ENCODE measurements at places on chromosomes 16 and 17.

- DNase-seq: no peak
Observed at GRCh38 chr17:11031787-11032186, 193.9 kb upstream of the PIRT start.

DNA sequence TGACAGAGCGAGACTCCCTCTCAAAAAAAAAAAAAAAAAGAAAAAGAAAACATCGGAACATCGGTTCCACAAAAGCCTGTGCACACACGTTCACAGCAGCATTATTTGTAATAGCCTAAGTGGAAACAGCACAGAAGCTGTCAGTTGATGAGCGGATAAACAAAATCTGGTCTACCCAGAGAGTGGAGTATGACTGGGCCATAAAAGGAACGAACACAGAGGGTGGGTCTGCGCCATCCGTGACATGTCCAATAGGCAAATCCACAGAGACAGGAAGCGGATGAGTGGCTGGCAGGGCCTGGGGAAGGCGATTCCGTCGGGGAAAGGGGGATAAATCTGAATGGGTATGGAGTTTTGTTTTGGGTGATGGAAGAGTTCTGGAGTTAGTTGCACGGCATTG lies 212.2 kb upstream of the CIBAR2 start:
- DNase-seq: no peak

DNA sequence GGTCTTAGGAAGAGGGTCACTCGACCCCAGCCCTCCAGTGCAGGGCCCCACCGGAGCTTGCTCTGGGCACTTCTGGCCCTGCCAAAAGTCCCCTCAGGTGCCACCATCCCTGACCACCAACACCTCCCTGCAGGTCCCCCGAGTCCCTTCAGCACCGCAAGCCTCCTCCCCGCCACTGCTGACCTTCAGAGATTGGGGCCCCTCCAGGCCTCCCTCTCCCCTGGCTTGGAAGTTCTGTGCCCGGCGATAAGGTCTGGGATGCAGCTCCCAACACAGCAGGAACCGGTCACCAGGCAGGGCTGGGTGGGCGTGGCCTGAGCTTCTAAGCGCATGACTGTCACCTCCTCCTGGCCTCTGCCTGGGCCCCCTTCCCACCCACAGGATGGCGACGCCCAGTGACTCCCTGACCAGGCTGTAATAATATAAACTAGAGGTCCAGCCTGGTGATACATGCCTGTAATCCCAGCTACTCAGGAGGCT lies 11.2 kb downstream of the PIEZO1 start:
- no peak for DNase-seq

DNA sequence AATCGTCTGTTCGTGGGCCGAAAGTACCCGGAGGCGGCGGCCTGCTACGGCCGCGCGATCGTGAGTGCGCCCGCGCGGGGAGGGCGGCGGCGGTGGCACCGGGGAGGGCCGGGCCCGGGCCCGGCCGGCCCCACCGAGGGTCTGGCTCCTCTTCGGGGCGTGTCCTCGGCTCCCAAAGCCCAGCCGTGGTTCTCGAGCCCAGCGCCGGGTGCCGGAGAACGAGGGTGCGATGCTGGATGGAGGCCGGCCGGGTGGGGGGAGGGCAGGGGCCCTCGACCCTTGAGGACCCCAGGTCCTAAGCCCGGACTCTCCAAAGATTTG lies 375 bp downstream of the STUB1 start:
- no peak for DNase-seq

DNA sequence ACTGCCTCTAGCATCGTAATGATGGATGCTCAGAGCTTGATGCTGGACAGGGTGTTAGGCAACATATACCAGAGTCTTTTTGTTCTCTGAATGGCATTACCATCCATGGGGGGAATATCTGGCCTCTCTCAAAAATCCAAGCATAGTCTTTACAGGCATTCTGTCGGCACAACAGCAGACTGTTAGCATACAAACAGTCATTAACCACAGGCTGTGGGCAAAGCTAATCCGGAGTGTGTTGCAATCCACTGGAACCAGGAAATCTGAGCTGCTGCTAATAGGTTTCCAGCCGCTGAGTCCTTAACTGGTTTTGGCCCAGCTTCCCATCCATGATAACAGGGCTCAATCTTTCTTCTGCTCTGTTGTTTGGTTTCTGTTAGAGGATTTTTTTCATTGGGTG lies 371.9 kb downstream of the HS3ST3B1 start:
- DNase-seq: peak; percentile 19

GRCh38 chr17:63430223-63430622 lies 15.9 kb downstream of the CYB561 start:
- no peak for DNase-seq

- peak; percentile 67 for DNase-seq
Observed at GRCh38 chr16:4176906-4177417, 60.7 kb upstream of the ADCY9 start.

GRCh38 chr16:15949210-15950160 lies at the start of gene ABCC1:
Gene ABCC1, plus strand, starts transcription at chr16:15949616. Its CDS starts 136 bp downstream, at chr16:15949752.
- DNase-seq: peak; percentile 58

DNA sequence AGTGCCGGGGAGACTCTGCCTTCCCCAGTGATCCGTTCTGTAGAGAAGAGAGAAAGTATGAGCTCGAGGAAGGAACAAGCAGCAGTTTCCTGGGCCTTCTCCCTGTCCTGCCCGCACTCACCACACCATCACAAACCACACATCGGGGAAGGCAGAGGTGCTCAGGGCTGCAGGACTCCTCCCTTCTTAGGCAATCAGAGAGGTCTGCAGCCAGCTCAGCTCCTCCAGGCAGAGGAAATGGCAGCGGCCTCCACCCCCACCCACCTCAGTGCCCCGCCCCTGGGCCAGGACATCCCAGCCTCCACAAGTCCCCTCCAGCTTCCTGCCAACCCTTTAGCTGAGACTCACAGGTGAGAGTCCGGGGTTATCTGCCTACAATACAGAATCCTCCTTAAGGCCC lies 2.0 kb downstream of the ZNF319 start:
- DNase-seq: peak; percentile 53

GRCh38 chr16:4314532-4315185 lies 1.2 kb upstream of the GLIS2 start:
- DNase-seq: no peak

DNA sequence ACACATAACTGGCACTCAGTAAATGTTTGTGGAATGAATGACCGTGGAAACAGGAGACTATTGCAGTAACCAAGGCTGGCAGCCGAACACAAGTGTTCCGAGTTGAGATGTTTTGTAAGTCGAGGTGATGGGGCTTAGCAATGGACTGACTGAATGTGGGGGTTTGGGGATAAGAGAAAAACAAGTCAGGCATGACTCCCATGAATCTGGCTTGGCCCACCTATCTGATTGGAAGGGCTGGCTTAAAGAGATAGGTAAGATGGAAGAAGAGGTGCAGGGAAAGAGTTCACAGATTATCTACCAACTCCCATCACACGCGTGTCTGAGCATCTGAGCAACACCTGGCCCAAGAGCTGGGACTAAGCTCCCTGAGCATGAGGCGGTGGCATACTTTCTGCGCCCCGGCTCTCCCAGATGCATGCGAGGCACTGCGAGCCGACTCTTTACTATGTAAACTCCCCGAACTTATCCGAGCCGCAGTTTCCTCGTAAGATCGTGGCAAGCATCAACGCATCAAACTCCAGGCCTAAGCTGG lies 539 bp downstream of the IFT20 start:
- no peak for DNase-seq

DNA sequence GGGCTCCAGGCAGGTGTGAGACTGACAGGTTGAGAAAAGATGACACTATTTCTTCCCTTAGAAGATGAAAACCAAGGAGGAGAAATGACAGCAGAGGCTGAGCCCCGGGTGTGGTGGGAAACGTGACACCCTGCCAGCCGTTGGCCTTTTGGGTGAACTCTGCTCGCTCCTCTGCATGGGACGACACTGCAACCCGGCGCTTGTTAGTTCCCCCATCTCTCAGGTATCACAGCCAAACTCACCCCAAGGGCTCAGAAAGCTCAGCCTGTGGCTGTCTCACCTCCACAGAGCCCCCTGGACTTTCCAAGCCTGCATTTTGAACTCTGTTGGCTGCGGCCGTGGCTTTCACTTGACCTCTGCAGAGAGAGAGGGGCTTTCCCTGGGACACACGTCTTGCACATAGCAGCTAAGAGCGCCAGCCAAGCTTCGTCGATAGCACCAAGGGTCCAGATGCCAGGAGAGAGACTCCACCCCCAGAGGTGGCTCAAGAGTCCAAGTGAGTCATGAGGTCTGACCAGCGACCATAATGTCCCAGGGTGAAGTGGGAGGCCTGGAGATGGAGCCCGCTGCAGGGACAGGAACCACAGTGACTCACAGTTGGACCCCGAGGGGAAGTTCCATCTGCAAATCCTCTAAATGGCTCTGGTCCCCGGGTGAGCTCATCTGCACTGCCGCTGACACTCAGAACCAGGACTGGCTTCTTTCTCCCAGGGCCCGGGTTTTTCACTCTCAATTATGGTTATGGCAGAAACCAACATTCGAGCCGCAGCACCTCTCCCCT lies 301.9 kb downstream of the SOX9 start:
- DNase-seq: peak; percentile 42

DNA sequence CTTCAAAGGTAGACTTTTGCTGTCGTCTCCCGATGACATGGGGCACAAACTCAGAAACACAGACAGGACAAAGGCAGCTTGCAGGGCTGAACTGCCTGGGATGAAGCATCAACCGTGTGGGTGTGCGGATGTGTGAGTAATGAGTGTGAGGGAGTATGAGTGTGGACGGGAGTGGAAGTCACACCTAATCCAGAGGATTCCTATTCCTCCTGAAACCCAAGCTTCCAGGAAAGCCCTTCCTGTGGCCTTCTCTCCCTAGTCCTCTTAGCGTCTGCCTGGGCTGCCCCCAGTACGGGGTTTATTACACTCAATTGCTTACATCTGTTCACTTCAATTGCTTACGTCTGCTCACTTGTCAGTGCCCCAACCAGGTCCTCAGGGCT lies 2.3 kb upstream of the IL4R start:
- DNase-seq: no peak

GRCh38 chr17:50095626-50096037 lies 481 bp downstream of the PDK2 start:
- peak; percentile 34 for DNase-seq

- no peak for DNase-seq
Observed at GRCh38 chr16:28292731-28293600, 641 bp downstream of the SBK1 start.

DNA sequence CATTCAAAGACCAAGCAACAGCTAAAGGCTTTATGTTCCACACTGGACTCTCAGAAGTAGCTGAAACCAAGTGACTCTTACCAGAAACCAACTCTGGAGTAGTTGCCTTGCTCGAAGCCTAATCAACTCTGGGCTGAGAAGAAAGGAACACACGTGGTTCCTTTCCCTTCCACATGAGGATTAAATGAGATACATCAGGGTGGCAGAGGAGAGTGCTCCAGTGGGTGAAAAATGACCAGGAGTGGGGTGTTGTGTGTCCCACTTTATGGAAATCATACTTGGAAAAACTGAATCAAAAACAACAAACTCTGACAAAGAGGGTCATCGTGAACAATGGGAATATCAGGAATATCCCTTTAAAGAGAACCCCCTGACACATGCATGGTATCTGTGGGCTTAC lies 234.2 kb upstream of the ASIC2 start:
- no peak for DNase-seq

DNA sequence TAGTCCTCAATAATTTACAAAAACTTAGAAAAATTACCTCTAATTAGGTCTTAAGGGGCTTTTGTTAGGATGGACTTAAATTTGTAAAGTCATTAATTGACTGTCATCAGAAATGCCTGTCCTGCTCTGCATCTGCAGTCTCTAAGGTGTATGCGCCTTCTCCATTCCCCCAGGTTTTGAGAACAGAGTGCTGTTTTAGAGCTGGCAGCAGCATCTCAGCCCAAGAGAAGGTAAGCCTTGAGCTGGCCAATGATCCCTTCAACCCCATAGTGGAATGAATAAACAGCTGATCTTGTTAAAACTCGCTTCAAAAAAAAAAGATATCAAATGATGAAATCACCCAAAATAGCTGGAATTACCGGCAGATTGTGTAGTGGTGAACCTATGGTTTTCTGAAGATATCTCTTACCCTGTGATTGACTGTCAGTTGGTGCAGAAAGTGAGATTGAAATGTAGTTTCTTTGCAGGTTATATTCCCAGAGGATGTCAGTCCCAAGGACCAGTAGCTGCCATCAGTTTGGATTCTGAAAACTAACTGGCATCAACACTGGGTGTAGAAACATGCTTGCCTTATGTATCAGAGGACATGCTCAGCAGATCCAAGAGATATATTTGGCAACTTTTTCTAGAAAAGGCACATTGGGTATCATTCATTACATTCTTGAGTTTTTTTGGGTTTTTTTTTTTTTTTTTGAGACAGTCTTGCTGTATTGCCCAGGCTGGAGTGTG lies 25.7 kb downstream of the TRPV2 start:
- no peak for DNase-seq

- no peak for DNase-seq
Observed at GRCh38 chr16:8588682-8589056, 1.6 kb downstream of the TMEM114 start.

GRCh38 chr17:9860851-9861250 lies 35.1 kb downstream of the GLP2R start:
- no peak for DNase-seq

DNA sequence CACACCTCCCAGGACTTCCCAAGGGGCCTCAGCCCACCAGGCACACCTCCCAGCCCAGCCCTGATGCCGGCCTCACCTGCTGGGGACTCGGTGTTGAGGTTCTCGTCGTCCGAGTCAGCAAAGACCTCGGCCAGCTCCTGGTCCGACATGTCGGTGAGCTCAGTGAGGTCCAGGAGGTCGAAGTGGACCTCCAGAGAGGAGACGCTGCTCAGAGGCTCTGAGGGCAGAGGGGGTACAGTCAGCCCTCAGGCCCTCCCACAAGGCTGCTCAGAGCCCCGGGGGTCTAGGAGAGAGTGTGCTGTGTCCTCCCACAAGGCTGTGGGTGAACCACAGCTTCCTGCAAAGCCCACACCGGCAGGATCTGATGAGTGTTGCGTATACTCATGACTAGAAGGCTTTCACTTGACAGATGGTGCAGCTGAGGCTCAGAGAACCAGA lies 10.5 kb downstream of the DBNDD1 start:
- DNase-seq: no peak

DNA sequence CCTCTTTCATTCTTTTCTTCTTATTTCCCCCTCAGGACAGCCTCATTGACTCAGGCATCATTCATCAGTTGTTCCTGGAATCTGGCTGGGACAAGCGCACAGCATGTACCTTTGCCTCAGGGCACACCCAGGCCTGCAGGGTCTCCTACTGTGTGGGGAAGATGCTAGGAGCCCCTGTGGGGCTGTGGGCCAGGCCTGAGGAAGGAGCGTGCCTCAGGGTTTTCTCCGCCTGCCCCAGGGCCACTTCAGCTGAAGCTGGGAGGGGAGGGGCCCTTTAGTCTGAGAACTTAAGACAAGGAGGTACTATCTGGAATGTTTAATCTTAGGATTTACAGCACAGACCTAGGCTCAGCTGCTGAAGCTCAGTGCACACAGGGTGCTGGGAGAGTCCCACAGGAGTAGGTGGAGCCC lies 7.9 kb downstream of the ELMO3 start:
- DNase-seq: peak; percentile 50

All from RWPE1 (cell line).